ENCODE measurements at places on chromosomes 16 and 17. TPM values are rescaled to one million over a fixed set of nuclear protein-coding genes. Genes with fewer than 3 reads are reported as not detected.

DNA sequence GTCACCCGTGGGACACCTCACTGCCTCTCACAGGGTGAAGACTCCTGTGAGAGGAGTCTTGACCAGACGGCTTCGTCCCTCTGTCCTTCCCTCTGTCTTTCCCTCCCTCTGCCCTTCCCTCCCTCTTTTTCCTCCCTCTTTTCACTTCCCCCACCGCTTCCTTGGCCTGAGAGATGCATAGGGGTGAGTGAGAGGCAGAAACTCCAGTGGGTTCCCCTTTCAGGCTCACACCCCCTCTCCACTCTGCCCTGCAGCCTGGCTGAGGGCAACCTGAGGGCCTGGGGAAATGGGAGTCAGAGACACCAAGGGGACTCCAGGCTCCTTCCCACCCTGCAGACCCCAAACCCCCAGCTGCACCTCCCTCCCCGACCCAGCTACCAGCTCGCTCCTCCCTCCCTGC lies 14.6 kb upstream of the KRT17 start:
- H3K4me3 ChIP-seq = no peak overlapping the region
- no peaks in the 10 kb centered on the region for H3K36me3 ChIP-seq
- H3K27ac ChIP-seq = no peak overlapping the region
- H3K27me3 ChIP-seq = no peaks in the 10 kb centered on the region
- H3K4me1 ChIP-seq = no peaks in the 10 kb centered on the region

GRCh38 chr17:78548725-78549124 lies 28.5 kb downstream of the DNAH17 start:
- peaks cover 24% of the 10 kb centered on the region for H3K27me3 ChIP-seq
- DNase-seq = no peak
- peaks cover 10% of the 10 kb centered on the region for H3K36me3 ChIP-seq
- H3K4me1 ChIP-seq = no peaks in the 10 kb centered on the region
- H3K4me3 ChIP-seq = no peak overlapping the region

The RGS11 gene
- total RNA-seq = 1.7 TPM

DNA sequence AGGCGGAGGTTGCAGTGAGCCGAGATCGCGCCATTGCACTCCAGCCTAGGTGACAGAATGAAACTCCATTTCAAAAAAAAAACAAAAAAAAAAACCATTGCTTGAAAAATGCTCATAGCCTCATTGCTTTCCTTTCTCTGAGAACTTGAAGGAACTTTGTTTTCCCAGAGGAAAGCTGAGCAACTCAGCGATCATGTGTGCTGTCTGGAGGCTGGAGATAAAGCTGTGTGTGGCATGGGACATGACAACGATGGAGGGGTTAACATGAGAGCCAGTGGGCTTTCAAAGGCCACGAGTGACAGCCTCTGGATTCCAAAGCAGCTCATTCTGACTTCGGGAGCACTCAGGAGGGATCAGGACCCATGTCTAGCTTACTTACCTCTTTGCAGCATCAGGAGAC lies 21.6 kb upstream of the QRICH2 start:
- peaks cover 13% of the 10 kb centered on the region for H3K36me3 ChIP-seq
- no peak overlapping the region for H3K4me3 ChIP-seq
- no peak for DNase-seq
- H3K27me3 ChIP-seq = no peaks in the 10 kb centered on the region
- H3K27ac ChIP-seq = no peak overlapping the region
- H3K4me1 ChIP-seq = peaks cover 19% of the 10 kb centered on the region

DNA sequence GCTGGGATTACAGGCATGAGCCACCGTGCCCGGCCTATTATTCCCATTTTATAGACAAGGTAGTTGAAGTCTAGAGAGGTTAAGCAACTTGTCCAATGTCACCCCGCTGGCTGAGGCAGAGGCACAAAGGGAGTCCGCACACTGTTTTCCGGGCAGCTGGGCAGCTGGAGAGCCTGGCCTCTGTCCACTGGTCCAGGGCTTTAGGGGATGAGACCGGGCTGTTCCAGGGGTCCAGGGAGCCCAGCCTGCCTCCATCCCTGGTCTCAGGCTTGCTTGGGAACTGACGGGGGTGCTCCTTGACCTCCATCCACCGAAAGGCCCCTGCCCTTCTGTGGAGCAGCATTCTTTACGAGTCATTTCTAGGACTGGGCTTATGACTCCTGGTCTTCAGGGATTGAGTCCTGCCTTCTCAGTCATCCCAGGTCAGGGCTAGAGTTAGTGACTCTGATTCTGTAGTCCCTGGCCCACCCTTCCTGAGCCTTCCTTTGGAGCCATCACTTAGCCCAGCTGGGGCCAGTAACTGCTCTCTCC lies 37.5 kb downstream of the SOCS3 start:
- peaks cover 26% of the 10 kb centered on the region for H3K4me1 ChIP-seq
- DNase-seq = no peak
- H3K4me3 ChIP-seq = no peak overlapping the region
- peaks cover 20% of the 10 kb centered on the region for H3K36me3 ChIP-seq
- H3K27ac ChIP-seq = no peak overlapping the region

All from Calu3 (cell line).